ENCODE measurements at places on chromosomes 3 and 15.

DNA sequence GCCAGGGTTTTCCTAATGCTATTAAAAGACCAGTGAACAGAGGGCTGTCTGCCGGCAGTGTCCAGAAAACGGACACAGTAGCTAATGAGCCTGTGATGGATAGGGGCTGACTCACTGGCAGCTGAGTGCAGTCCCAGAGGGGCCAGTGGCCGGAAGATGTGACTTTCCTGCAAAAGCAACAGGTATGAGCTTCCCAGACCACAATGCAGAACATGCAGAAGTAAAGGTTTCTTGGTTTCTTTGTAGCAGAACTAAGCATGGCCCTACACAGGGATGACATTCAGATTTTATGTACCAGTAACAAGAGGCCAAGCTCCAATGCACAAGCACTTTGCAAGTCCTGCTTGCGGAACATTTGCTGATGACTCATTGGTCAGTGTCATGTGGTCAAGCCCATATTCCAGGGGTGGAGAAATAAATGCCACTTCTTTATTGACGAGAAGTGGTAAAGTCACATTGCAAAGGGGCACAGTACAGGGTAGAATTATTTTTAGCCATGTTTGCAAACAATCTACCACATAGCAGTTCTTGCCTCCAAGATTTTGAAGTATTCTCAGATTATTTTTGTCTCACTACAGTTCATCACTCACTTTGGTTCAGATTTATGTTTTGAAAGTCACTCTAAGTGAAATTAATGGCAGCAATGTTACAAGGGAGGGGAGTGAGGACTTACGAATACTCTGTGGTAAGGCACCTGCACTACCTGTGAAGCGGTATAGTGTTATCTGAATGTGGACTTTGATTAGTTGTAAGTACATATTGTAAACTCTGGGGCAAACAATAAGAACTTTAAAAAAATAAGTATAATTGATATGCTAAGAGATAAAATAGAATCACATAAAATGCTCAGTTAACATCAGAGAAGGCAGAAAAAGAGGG is 263.3 kb downstream of the ABHD5 start:
- no peak for DNase-seq

GRCh38 chr15:73175382-73175781 is 123.1 kb downstream of the NEO1 start:
- no peak for DNase-seq

DNA sequence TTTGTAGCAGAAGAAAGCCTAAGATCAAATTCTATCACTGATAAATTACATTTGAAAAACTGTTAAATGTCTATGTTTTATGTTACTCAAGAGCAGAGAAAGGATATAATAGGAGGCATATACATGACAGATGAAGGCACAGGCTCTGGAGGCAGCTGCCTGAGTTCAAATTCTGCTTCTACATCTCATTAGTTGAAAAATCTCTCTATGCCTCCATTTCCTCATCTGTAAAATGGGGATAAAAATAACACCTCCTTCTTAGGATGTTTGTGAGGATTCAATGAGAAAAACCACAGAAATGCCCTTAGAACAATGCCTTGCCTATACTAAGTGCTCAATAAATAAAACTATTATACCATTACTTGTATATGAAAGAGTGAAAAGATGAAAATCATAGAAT is 21.0 kb downstream of the TP53BP1 start:
- no peak for DNase-seq

DNA sequence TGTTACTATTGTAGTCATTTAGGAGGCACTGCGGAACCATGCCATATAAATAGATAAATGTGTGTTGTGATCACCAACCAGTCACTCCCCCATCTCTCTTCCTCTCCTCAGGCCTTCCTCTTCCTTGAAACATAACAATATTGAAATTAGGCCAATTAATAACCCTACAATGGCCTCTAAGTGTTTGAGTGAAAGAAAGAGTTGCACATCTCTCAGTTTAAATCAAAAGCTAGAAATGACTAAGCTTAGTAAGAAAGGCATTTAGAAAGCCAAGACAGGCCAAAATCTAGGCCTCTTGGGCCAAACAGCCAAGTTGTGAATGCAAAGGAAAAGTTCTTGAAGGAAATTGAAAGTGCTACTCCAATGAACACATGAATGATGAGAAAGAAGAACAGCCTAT is 8.1 kb upstream of the DNASE1L3 start:
- DNase-seq, result no peak

DNA sequence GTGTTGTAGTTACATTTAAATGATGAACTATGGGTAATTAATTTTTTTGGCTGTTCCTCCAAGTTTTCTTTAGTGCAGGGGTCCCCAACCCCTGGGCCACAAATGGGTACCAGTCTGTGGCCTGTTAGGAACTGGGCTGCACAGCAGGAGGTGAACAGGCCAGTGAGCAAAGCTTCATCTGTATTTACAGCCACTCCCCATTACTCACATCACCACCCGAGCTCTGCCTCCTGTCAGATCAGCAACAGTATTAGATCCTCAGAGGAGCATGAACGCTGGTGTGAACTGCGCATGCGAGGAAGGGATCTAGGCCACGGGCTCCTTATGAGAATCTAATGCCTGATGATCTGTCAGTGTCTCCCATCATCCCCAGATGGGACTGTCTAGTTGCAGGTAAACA is 75.9 kb upstream of the RPL35A start:
- DNase-seq, result no peak

DNA sequence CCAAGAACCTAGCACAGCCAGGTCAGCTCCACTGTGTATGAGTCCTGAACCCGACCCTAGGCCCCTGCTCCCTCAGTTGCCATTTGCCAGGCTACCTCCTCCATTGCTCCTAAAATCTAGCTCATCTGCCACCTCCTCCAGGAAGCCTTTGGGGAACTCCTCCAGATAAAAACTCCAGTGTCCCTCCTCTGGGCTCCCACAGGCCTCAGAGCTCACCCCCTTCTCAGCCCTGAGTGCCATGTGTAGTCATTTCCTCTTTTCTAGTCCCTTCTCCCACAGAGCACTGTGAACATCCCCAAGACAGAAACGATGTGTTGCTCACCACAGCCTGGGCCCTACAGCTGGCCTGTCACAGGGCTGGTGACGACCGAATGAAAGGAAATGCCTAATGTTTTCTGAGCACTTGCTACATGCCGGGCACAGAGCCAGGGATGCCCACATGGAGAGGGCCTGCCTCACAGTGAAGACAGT is 61.0 kb downstream of the IQSEC1 start:
- no peak for DNase-seq

DNA sequence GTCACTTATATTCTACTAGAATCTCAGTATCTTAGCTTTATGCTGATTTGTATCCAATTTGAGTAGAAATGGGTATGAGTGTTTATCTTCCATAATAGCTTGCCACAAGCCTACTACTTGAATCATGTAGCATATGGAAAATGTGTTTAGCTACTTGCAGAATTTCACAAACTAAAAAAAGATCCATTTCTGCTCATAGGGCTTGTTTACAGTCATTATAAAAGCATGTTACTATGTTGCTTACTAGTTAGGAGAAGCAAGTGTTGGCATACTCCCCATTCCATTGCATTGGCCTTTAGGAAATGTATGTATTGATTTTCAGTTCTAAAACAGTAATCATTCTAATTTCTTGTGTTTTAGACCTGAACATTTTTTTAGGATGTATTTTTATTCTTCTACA is 939.2 kb downstream of the NAALADL2 start:
- DNase-seq, result no peak

- DNase-seq, result no peak
Observed at GRCh38 chr3:143881095-143881494, 32.8 kb upstream of the SLC9A9 start.

GRCh38 chr3:23258110-23258509 is 55.0 kb downstream of the UBE2E2 start:
- DNase-seq, result no peak

DNA sequence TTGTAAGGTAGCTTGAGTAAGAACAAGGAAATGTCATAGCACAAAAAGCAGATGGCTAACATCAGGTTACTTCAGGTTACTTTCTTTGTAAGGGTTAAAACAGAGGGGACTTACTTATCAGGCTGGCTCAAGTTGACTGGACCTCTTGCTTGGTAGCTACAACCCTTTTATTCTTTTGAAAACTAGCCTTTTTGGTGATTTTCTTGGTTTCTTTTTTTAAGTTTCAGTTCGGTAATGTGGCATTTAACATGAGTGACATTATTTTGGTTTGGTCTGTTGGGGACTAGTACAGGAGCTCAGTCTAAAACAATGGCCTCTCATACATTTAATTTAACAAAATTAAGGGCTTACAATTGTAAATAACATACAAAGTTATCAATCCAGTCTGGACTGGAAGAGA is 621.4 kb downstream of the OTOL1 start:
- no peak for DNase-seq

- DNase-seq, result no peak
Observed at GRCh38 chr3:115113367-115113766, 33.7 kb downstream of the ZBTB20 start.

GRCh38 chr15:78322243-78322642 is 17.9 kb upstream of the CRABP1 start:
- no peak for DNase-seq

- no peak for DNase-seq
Observed at GRCh38 chr15:98311566-98312188, 336.7 kb upstream of the IGF1R start.

- no peak for DNase-seq
Observed at GRCh38 chr3:160444411-160444810, 5.2 kb downstream of the TRIM59 start.

GRCh38 chr15:93855181-93855826 is 376.1 kb upstream of the MCTP2 start:
- DNase-seq, result no peak

DNA sequence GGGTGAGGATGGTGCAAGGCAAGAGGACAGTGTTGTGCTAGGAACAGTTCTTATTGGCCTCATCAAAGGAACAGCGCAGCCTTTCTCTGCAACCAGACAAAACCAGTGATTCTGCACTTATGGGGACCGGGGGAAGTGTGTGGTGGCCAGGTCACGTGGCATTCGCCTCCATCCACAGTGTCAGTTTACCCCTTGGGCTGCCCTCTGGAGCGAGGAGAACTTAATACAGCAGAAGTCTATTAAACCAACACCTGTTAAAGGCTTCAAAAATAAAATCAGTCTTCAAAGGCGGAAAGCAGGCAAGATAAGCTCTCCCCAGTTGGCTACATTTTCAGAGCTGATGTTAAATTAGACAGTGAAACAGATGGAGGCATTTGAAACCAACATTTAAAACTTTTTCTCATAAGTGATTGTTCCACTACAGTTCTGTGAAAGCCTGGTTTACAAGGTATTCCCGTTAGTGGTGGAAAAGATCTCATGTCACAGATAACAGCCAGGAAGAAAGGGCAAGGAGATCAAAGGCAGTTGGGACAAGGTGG is 75.2 kb downstream of the LRIG1 start:
- no peak for DNase-seq

DNA sequence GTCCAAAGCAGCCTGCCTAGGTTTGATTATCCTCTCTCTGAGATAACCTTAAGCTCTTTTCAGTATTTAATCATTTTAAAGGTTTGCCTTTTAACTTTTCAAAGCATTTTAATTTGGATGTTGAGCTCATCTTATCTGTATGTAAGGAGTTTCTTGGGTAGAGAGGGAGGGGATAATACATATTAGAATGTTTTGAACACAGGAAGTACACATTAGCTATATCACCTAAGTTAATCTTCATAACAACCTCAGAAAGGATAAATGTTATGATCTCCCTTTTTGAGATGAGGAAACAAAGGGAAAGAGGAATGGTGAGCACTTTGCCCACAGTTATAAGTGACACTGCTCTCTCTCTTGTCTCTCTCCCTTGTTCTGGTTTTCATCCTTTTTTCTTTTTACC is 2.2 kb upstream of the CD47 start:
- no peak for DNase-seq

DNA sequence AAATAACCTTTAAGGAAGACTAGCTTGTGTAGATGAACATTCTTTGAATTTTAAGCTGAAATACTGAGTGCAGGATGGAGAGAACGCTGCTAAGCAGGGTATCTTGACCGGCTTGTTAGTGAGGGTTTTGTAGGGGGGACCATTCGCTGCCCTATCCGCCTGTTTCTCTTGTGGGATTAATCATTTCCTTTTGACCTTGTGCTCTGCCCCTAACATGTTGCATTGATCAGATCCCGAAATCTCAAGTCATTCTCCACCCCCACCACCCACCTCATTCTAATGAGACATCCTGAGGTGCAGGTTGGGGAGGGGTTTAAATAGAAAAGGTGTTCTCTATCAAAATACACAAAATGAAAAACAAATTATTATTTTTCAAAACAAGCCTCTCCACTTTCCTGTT is 32.8 kb downstream of the TRIM71 start:
- no peak for DNase-seq

GRCh38 chr3:168088106-168088720 is 7.5 kb downstream of the GOLIM4 start:
- no peak for DNase-seq

DNA sequence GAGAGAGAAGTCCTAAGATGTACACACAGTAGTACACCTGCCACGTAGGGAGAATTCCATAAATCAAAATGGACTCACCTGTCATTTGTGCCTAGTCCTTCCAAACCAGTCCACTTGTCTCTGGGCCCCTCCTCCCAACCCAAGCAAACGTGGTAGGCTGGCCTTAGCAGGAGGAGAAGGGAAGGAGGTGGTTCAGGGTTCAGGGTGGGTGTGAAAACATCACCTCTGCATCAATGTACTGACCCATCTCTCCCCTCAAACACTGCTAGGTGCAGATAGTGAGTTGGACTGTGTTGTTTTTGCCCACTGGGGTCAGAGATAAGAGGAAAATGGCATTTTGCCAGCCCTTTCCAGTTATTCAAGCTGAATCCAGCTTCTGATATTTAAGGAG is 99.3 kb downstream of the MME start:
- no peak for DNase-seq

- no peak for DNase-seq
Observed at GRCh38 chr15:56053046-56053400, 59.6 kb upstream of the NEDD4 start.

DNA sequence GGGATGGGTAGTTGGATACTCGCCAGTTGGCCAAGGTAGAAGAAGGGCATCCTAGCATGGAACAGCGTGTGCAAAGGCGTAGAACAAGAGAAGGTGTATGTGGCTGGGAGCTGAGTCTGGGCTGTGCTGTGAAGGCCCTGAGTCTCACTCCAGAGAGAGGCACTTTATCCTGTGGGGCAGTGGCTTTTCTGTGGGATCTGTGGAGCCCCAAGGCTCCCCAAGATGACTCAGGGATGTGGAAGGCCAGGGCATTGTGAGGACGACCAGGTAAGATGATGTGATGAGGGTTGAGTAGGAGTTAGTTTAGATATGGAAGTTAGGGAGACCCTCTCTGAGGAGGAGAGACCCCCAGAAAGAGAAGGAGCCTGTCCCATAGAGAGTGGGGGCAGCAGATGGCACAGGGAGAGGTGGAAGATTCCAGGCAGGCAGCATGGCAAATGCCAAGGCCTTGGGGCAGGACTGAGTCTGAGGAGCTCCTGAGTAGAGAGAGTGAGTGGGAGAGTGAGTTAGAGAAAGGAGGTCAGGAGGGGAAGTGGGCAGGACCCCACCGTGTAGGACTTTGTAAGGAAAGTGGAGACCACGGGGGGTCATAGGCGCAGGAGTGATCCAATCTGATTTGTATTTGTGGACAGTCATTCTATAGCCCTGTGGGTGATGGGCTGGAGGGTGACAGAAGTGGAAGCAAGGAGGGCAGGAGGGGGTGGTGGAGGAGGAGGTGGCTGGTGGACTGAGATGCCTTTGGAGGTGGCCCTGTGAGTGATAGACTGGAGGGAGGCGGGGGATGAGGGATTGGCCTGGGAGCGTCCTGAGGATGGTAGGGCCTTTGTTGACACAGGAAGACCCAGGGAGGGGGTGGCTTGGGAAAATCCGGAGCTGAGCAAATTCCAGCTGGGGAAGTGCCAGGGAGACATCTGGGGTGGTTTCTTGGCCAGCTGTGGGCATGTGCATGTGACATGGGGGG is 50.3 kb downstream of the FBLN2 start:
- DNase-seq, result no peak
